ENCODE measurements at places on chromosomes 12 and 14.
A peak's percentile ranks its signal among the peaks of the same experiment; 100 is the strongest.

DNA sequence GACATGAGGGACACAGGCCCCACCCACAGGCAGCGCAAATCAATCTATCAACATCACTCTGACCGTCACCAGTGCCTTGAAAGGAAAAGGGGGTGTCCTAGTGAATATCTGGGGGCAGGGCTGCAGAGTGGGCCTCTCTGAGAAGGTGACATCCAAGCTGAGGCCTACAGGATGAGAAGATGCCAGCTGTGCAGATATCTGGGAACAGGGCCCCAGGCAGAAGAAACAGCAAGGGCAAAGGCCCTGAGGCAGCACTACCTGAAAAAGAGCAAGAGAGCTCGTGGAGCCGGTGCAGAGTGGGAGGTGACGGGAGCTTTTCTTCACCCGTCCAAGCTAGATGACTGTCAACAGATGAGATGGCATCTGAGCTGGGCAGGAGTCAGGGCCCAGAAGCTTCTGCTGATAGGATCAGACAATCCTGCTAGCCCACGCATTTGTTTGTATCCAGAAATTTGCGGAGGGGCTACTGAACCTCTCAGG, 12.5 kb upstream of the TMEM119 start:
- no peak for DNase-seq

GRCh38 chr14:96067985-96068930, 29.1 kb downstream of the C14orf132 start:
- no peak for DNase-seq

DNA sequence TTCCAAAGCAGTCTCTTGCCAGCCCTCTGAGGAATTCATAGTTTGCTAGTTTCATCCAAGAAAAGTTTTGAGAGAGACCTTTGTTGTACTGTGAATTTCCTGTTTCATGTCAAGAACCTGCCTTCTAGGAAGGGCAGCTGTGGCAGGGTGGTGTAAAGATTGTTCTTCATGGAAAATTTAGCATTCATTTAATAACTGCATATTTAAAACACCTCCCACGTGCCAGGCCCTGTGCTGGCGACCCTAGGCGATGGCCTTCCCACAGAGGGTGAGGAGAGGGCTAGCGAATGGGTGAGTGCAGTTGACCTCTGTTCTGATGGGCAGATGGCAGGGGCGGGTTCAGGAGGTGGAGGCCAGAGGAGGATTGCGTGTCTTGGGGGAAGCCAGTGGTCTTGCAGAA, 43.2 kb downstream of the MLXIP start:
- peak; percentile 21 for DNase-seq

GRCh38 chr12:31444736-31445135, 118.8 kb upstream of the SINHCAF start:
- DNase-seq, result no peak

- DNase-seq, result no peak
Observed at GRCh38 chr14:56896922-56897321, 86.6 kb upstream of the OTX2 start.

DNA sequence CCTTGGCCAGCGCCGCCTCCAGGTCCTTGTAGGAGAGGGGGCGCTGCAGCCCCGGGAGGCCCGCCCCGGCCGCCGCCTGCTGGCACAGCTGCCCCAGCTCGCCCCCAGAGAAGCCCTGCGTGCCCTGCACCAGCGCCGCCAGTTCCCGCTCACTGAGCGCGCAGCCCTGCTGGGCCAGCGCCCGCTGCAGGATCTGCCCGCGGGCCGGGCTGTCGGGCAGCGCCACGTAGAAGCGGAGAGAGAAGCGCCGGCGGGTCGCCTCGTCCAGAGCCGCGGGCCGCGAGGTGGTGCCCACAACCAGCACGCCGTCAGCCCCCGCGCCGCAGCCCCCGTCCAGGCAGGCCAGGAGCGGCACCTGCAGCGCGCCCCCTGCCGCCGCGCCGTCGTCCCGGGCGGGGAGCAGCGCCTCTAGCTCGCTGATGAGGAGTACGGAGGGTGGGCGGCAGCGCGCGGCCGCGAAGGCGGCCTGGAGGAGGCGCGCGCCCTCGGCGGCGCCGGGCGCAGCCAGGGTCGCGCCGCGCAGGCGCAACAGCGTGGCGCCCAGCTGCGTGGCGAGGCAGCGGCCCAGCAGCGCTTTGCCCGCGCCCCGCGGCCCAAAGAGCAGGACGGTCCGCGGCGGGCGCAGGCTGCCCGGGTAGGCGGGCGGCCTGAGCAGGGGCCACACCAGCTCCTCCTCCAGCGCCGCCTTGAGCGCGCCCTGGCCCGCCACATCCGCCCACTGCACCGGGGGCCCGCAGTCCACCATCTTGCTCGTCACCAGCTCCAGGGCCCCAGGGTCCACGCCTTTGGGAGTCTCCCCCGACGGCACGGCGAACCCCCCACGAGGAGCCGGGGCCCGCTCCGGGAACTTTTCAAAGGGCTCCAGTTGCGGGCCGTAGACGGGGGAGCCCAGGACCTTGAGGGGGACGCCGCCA, 27.7 kb downstream of the FIGNL2 start:
- peak; percentile 97 for DNase-seq

DNA sequence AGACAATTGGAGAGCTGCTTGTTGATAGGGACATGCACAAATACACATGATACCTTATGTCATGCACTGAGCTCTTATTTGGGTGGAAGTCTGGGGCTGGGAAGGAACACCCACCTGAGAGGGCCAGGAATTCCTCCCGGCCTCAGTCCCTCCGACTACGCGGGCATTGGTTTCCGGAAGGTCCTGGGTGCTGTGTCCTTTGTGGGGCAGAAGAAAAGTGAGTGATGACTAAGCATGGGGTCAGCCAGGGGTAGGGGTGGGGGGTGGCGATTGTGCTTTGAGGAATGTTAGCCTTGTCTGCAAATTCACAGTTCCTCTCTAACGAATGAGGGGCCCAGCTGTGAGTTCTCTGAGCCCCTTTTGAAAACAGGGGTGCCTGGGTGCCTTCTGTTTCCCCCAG, 798 bp downstream of the CELA1 start:
- DNase-seq, result no peak

DNA sequence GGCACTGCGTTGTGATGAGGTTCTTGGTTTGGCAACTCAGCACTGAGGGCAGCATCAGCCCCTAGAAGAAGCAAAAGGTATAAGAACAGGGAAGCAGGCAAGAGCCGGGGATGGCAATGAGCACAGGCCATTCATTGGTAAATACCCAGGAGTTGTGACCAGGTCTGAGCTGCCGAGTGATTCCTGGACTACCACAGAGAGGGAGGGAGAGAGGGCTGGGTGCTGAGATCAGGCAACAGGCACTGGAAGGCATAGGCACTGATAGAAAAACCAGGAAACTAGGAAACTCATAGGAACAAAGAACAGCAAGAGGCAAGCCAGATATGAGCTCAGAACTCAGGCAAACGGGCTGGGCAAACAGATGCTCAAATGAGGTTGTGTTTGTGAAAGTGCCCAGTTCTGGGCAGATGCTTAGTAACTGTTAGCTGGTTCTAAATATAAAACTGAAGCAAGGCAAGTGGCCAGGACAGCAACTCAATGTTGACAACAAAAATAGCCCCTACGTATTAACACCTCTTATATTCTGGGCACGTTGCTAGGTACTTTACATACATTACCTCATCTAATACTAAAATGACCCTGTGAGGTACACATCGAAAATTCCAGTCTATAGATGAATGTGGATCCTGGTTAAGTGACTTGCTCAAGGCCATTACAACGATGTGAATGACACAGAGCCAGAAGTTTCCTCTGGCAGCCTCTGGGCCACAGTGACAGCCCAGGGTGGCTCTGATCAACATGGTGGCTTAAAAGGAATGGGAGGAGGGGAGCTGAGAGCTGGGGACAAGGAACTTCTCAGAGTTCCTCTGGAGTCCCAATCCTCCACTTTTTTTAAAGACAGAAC, 121.1 kb downstream of the PRMT8 start:
- no peak for DNase-seq
